ENCODE measurements at places on chromosomes 5 and 9.

- no peak for DNase-seq
These were observed 322.8 kb downstream of the GLIS3 start for GRCh38 chr9:3976865-3977613.

DNA sequence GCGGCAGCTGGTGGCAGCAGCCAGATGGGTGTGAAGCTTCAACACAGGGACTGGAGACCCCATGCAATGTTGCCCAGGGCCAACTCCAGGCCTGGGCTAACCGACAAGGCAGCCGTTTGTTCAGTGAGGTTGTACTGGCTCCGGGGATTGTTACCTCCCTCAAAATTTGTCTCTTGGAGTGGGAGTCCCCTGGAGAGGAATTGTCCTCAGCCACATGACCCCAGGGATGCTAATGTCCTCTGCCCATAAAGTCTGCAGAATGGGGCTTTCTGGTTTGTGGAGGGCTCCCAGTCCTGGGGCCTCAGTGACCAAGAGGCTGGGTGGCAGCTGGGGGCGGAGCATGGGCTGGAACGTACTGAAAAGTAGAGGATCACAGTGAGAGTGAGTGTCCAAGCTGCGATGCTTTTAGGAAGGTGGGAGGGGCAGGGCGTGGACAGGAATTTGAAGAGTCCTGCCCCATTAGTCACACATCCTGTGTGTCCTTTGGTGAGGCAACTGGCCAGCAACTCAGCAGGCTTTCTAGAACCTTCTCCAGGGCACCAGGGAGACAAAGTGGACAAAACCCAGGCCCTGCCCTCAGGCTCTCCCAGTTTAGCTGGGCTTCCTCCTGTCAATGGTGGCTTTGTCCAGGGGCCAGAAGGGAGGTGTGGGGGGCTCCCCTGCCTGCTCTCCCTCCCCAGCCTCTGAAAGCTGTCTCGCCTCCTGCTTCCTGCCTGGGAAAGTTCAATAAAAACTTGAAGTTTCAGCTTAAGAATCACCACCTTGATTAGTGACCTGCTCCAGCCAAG lies 114.0 kb downstream of the NSG2 start:
- no peak for DNase-seq

GRCh38 chr5:149493316-149493715 lies 57.9 kb downstream of the CSNK1A1 start:
- DNase-seq = no peak

DNA sequence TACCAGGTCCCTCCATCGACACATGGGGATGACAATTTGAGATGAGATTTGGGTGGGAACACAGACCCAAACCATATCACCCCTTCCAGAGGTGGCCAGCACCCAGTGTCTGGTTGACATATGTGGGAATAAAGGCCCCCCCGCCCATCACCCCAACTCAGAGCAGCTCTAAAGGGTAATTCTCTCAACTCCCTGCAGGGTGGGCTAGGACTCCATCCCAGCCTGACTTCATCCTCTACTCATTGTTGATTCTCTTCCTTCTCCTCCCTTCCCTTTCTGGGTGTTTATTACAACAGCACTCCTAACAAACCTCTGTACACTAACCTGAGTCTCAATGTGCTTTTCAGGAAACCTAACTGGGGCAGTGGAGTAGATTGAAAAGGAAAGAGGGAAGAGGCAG lies 339.9 kb downstream of the ACTL7B start:
- no peak for DNase-seq

GRCh38 chr5:84292788-84293653 lies 91.7 kb downstream of the EDIL3 start:
- DNase-seq = no peak

- DNase-seq = no peak
These were observed 181.3 kb upstream of the GNA14 start for GRCh38 chr9:77829420-77829819.

DNA sequence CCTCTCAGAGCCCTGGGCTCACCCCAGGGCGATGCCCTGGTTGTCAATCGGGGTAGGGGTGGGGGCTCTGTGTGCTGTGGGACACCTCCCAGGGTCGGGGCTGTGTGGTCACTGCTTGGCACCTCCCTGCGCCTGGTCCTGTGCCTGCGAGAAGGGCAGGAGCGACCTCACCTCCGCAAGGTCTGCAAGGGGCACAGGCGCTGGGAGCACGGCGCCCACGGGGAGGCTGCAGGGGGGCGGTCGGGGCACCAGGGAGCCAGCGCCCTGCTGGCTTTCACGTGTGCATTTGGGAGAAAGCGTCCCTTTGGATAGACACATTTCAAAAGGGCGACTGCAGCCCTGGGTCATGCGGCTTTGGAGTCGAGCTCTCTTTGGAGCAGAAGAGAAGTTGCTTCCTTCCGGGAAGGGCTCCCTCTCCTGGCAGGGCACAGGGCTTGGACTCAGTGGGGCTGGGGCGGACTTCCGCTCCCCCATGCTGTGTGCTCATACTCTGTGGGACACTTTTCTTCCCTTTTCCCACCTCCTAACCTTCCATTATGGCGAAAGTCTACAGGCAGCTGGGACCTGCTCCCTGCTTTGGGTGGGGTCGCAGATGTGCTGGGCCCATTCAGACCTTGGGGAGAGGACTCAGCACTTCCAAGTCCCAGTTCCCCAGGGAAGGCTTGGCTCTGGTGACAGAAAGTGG lies 52.9 kb upstream of the SLC28A3 start:
- DNase-seq = no peak

DNA sequence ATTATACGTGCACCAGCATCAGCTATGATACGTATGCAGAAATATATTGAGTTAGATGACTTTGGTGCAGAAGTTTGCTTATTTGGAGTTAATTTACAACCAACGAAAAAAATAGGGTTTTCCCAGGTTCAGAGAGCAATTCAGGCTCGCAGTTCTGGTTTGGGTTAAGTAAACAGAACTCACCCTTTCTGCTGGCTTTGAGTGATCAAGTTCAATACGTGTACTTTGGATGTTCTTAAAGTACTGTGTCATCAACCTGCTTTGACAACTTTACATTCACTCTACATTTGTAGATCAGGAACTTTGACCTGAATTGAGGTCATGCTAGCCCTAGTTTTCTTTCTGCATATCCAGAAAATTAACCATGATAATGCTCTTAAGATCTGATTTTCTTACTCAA lies 40.7 kb downstream of the ACOT12 start:
- no peak for DNase-seq

DNA sequence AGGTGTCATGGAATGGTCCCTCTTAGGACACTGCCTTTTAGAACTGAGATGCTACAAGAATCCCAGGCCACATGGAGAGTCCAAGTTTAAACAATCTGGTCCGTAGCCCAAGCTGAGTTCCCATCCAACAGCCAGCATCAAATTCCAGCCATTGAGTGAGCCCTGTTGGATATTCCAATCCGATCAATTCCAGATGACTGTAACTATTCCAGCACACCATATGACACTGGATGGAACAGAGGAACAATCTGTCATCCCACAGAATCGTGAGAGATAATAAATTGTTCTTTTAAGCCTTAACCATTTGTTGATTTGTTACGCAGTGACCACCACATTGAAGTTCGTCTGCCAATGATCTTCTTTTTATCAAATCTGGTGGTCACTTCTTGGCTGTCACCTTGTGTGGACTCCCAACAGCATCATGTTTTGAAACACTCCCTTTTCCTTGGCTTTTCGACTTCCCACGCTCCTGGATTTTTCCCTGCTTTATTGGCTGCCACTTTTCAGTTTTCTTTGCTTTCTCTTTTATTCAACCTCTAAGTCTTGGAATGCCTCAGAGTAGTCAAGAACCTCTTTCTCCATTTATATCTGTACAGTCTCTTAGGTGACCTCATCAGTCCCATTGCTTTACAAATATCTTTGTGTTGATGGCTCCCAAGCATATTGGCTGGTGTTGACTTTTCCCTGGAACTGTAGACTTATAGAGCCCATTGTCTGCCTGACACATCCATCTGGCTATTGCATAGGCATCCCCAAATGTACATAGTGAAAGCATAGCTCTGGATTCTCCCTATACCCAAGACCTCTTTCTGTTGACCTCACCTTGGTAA lies 46.1 kb downstream of the TNFSF15 start:
- no peak for DNase-seq

DNA sequence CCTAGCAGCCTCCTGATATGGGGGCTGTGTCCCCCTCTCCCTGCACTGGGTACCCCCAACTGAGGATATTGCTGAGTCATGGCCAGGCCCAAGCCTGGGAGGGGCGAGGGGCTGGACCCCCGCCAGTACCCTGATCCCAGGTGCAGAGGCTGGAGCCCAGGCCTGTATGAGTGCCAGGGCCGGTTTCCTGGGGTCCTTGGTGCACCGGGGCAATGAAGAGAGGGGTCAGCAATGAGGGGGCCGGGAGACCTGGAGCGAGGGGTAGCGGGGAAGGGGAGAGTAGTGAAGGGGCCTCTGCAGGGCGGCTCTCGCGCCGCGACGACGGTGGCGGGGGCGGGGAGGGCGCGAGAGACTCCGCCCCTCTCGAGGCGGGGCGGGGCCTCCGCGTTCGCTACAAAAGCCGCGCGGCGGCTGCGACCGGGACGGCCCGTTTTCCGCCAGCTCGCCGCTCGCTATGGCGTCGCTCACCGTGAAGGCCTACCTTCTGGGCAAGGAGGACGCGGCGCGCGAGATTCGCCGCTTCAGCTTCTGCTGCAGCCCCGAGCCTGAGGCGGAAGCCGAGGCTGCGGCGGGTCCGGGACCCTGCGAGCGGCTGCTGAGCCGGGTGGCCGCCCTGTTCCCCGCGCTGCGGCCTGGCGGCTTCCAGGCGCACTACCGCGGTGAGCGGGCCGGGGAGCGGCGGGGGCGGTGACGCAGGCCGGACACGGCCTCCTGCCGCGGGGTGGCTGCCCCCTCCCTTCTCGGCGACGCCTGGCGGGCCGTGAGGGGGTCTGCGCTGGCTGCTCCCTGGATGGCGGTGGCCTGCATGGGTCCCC lies at the start of gene SQSTM1:
Gene SQSTM1, plus strand, starts transcription at position 423 of the 815 bp plus-strand sequence. Its CDS starts 32 bp downstream, at position 455.
- no peak for DNase-seq

DNA sequence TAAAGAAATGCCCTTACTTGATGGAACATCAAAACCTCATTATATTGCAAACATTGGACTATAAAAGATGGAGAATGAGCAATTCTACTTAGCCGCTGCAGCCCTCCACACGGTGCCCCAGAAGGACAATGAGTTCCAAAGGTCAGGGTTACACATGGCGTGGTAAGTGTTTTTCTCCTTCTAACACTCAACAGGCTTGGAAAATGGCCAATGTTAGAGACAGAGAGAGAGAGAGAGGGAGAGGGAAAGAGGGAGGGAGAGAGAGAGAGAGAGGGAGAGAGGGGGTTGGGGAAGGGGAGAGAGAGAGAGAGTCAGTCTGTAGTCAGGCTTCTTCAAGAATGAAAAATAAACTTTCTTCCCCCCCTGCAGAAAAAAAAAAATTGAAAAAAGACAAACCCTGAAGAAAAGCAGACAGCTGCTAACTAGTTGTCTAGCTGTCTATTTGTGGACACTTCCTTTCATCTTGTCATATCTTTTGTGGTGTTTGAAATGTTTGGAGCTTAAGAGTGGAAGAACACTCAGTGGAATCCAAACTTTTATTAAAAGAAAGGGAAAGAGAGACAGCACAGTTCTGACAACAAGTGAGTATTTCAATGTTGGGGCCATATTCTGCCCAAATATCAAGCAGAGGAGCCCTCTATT lies 324.8 kb downstream of the TMEM38B start:
- DNase-seq = no peak

GRCh38 chr9:109925799-109926198 lies 145.8 kb downstream of the PALM2AKAP2 start:
- no peak for DNase-seq

GRCh38 chr5:72141440-72142355 lies 34.4 kb downstream of the MAP1B start:
- no peak for DNase-seq

DNA sequence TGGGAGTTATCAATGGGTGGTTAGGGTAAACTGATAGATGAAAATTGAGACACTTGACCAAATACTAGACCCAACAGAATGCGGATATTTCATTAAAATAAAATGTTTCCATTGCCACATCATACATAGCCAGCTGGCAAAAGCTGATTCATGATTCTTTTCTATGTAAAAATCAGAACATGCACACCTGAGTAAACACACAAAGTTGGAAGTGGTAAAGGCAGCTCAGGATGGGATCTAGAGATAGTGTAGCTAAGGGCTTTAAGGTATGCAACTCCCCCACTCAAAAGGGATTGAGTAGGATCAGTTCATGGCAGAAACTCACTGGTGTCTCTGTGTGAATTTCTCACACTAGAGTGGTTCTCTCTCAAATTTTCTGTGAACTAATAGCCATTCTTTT lies 541.1 kb upstream of the GRAMD2B start:
- no peak for DNase-seq

DNA sequence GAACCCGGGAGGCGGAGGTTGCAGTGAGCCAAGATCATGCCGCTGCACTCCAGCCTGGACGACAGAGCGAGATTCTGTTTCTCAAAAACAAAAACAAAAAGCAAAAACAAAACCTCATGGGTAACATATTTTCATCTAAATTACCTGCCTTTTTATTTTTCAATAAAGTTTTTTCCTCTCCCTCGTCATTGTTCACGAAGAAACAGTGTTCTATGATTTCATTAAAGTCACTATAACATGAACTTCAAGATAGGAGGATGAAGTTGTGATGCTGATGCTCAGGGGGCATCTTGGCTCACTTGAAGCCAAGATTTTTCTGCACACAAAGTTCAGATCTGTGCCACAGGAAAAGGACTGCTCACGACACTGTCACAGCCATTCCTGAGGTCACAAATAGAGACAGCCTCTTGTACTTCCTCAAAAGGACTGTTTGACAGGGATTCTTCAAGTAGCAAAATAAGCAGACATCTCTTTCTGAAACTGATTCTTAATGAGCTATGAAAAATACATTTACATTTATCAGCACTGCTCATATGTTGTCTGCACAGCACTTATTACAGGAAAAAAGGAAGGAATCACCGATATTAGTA lies 16.1 kb downstream of the NIPSNAP3B start:
- no peak for DNase-seq

GRCh38 chr5:71782393-71782770 lies 63.3 kb downstream of the CARTPT start:
- DNase-seq = no peak

DNA sequence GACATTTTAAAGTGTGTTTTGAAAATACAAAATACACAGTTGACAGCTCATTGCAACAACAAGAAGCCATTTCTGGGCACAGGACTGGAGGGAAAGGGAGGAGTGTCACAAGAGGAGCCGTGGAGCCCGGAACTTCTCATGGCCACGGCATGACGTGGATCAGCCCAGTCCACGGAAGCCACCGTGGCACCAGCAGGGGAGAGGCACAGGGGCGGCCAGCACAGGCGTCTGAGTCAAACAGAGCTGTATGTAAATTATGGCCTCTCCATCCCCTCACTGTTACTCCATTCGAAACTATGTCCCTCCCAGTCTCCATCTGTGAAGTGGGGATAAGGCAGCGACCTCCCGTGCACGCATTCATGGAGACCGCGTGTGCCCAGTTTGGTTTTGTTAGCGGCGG lies 165.6 kb upstream of the IRX2 start:
- no peak for DNase-seq

GRCh38 chr5:58582019-58582802 lies 664 bp upstream of the RAB3C start:
- DNase-seq = no peak

All from stimulated activated CD4-positive, alpha-beta T cell treated with anti-CD3 and anti-CD28 coated beads, TNF-alpha, amount 100 ng/mL, for 48 hours (primary cell).